NCI-H2107 (cell line): ENCODE measurements at places on chromosomes 11 and 22.

GRCh38 chr11:116929414-116930090, 92.1 kb upstream of the APOA1 start:
- no peak for DNase-seq

GRCh38 chr11:105023003-105023402, at the start of gene CASP5:
CASP5 (minus strand) TSS chr11:105023168; CDS start chr11:105023136, 32 bp downstream.
- DNase-seq = no peak

DNA sequence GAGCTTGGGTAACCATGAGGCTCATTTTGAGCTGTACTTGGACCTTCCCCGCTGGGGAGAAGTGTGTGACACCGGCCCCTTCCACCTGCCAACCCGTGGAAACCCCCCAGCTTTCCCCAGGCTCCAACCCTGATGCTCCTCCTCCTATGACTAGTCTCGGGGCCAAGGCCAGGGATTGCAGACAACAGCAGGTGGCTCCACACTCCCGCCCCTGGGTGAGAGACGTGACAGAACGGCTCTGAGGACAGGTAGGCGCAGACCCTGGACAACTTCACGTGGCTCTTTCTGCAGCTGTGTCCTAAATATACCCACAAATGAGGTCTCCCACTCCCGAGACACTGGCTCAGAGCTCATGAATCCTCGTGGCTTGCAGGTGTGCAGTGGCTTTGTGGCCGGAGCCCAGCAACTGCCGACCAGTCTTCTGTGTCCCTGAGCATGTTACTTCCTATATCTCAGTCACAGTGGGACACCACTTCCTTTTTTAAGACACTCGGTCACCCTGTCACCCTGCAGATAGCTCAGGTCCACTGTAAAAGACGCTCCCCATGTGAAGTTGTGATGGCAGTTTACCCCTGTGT, 55.2 kb downstream of the NECTIN1 start:
- no peak for DNase-seq

- DNase-seq = no peak
Measured at GRCh38 chr11:47083913-47084312, 92.8 kb downstream of the ARFGAP2 start.

GRCh38 chr22:36368359-36368983, 19.3 kb downstream of the MYH9 start:
- DNase-seq = no peak

DNA sequence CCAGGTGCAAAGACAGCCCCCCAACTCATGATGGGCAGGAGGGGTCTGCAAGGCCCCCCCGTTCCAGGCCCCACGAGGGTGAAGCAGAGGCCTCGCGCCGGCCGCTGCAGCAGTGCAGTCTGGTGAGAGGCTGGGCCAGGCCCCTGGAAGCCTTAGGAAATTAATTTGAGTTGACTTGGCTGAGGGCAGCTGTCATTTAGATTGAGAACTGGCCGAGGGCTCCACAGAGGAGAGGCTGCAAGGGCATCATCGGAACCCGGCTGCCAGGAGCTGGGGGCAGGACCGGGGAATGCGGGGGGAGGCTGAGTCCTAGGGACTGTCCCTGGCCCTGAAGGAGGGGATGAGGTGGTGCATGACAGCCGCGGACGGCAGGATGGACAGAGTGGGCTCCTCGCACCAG, 39.9 kb downstream of the MN1 start:
- DNase-seq = no peak

DNA sequence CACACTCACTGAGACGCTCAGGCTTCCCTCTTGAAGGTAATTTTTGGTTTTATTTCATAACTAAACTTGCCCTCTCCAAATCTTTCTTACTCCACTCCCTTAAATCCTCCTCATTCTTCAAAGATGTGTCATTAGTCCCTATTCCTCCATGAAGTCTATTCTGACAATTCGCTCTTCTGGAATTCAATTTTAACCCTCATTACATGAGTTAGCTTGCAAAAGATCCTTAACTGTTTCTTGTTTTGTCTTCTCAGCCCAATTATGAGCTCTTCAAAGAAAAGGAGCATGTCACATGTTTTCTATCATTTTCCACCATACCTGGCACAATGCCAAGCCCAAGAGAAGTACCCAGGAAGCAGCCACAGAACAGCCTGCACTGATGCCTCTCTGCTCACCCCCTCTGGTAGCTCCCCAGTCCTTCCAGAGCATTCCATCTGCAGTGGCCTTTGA, 13.0 kb downstream of the GALNT18 start:
- DNase-seq = no peak

DNA sequence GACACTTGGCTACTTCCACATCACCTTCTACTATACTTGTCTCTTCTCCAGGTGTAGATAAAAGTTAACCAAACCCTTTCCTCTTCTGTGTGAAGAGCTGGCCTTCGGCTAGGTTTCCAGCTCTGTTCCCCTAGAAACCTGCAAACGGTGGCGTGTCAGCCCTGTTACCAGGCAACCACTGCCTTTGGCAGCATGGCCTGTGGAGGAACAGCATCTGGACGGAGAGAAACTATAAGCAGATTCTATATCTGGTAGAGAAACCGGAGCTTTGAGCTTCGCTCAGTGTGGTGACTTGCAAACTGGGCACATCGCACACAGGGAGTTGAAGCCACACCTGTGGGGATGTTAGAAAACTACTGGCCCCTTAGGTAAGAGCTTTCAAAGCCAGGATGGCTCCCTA, 35.9 kb downstream of the ARAP1 start:
- peak; percentile 10 for DNase-seq

DNA sequence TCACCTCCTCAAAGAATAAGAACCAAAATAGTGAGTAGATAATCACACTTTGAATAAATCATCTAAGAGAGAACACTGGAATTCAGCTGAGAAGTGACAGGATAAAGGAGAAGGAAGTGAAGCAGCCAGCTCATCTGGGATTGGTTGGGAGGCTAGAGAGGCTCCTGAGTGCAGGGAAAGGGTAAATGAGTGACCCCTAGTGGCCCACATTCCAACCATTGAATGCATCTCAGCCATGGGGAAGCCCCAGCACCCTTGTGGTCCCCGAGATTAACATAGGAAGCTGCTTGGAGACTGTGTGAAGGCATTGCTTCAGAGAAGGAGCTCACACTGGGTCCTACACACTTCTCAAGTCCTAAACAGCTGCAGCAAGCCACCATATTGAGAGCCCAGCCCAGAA, 82.3 kb downstream of the JRKL start:
- no peak for DNase-seq

GRCh38 chr11:117062498-117062897, 35.7 kb downstream of the SIK3 start:
- DNase-seq = no peak

DNA sequence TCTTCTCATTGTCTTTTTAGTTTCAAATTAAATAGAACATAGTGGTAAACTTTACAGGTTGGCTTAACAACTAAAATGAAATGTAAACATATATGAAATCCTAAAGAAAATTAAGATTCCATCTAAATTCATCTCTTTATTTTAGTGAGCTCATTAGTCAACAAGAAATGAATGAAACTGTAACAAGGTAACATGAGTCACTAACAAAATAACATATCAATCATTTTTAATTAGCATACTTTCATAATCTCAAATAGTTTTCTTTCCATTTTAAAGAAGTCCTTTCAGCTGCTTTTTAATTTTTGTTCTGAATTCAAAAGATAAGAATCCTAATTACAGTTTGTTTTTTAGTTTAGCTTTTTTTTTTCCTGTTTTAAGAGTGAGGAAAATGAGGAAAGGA, 688.6 kb upstream of the TENM4 start:
- DNase-seq = no peak

DNA sequence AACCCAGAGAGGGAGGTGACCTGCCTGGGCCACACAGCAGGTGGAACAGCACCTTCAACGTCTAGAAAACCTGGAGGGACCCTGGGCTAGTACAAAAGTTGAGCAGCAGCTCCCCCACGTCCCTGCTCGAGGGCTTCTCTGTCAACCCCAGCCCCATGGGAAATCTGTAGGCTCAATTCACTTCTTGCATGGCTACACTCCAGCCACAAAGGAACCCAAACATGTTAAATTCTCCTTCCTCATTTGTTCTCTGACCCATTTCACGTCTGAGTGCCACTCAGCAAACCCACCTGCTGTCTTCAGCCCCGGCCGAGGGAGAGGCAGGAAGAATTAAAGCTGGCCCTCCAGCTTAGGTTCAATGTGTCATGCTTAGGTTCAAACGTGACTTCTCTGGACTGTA, 418.5 kb downstream of the MIAT start:
- DNase-seq = no peak

DNA sequence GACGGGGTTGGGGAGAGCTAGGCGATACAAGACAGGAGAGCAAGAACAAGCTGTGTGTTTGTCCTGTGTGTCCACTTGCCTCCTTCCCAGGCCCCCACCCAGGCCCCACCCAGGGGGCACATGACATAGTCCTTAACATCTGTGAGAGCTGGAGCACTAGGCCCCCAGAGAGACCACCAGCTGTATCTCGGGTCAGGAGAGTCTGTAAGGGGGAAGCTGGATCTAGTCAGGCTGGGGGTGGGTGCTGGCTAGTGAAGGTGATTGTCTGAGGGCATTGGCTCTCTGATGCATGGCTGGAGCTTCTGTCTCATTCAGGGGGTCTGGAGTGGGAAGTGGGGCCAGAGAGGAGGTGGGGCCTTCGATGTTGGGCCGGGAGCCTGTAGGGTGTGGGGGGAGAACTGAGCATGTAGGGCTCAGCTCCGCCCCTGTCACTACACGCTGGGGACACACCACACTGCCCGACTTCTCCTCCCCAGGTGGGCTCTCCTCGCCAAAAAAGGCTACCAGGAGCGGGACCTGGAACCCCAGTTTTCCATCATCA, 571 bp downstream of the P2RX6 start:
- DNase-seq = no peak

DNA sequence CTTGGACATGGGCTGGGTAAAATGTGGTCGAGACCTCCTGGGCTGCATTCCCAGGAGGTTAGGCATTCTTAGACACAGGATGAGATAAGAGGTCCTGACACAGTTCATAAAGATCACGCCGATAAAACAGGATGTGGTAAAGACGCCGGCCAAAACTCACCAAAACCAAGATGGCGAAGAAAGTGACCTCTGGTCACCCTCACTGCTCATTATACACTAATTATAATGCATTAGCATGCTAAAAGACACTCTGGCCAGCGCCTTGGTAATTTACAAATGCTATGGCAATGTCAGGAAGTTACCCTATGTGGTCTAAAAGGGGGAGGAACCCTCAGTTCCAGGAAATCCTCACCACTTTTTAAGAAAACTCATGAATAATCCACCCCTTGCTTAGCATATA, 983.3 kb downstream of the OPCML start:
- no peak for DNase-seq

- no peak for DNase-seq
Measured at GRCh38 chr11:94998285-94998684, 24.8 kb downstream of the KDM4D start.

- no peak for DNase-seq
Measured at GRCh38 chr22:40345815-40346184, 500 bp upstream of the ADSL start.

DNA sequence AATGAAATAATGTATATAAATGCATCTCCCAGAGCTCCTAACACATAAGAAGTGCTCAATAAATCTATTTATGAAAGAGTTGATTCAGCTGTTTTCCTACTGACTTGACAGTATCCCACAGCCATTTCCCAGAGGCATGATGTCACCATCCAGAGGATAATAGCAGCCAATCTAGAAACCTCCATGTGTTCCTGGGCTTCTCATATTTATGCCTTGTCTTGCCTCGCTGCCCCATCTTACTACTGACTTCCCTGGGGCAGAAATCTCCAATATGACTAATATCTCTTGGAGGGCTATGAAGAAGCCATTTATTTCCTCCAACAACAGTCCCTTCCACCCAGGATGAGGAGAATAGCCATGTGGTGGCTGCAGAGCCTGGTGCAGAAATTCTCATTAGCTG, 115.4 kb upstream of the NAV2 start:
- no peak for DNase-seq

- DNase-seq = no peak
Measured at GRCh38 chr11:119622454-119623143, 106.4 kb downstream of the NECTIN1 start.

DNA sequence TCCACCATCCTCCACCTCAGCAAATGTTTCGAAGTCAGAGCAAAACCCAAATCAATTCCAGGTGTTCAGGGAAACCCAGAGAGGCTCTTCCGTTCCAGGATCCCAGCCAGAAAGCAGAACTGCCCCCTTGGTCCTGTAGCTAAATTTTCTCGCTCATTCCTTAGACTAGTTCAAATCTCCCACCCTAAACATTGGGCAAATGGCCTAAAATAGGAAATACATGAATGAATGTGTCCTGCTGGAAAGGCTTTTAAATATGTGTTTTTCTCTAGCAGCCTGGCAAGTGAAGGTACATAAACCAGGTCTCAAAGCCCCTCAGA, 89.6 kb downstream of the ETS1 start:
- no peak for DNase-seq

GRCh38 chr22:41725510-41726110, 26.3 kb downstream of the MEI1 start:
- DNase-seq = no peak

DNA sequence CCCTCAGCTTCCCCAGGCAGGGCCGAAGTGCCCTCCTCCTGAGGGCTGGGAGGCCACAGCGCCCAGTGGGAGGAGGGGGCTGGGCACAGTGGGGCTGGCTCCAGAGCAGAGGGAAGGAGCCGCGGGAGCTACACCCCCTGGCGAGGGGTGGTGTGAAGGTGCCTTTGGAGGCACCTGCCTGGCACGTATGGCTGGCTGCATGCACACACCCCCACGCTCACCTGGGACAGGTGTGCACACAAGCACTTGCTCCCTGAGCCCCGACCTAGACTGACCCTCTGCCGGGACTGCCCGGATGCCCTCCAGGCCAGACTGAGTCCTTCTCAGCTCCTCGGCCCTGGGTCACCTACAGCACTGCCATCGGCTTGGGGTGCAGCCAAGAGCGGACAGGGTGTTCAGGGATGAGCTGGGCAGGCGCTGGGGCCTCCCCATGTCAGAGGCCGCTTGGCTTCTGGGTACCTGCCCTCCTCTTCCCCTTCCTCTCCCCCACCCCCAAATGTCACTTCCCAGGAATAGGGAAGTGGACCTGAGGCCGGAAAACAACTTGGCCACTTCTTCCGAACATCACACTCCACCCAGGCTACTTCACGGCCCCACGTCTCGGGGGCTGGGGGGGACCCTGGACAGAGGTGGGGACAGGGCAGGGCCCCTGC, 7.4 kb upstream of the PIM3 start:
- no peak for DNase-seq

GRCh38 chr22:43039800-43040199, 24.9 kb upstream of the PACSIN2 start:
- DNase-seq = no peak

GRCh38 chr11:48083421-48083820, 103.1 kb downstream of the PTPRJ start:
- DNase-seq = no peak

DNA sequence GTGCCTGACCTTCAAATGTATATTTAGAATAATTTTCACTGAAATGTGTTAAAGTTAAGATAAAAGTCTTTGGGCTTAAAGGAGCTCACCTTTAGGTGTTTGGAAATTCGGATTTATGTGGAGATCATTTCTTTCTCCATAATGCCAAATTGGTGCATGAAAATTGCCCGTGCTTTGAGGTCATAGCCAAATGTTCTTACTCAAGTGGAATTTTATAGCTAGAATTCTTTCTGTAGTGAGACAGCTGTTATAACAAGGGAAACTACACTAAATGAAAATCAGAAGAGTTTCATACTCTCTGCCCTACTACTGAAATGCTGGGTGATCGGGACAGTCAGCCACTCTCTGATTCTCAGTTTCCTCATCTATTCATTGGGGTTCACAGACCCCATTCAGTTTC, 89.5 kb upstream of the DBX1 start:
- DNase-seq = no peak

- DNase-seq = no peak
Measured at GRCh38 chr11:84675396-84676025, 951.6 kb downstream of the DLG2 start.
